Transverse colon (tissue), 4 donors: ENCODE measurements at places on chromosomes 2 and 18. TPM values are rescaled to one million over a fixed set of nuclear protein-coding genes. Genes with fewer than 3 reads are reported as not detected.

CNDP1 gene
- total RNA-seq = not detected

- no peak overlapping the region for H3K27ac ChIP-seq
- no peak overlapping the region for H3K4me3 ChIP-seq
- H3K27me3 ChIP-seq = no peaks in the 10 kb centered on the region
- H3K4me1 ChIP-seq = no peaks in the 10 kb centered on the region
- no peaks in the 10 kb centered on the region for H3K36me3 ChIP-seq
These were observed 2176.3 kb upstream of the CELF4 start for GRCh38 chr18:39741755-39742466.

DNA sequence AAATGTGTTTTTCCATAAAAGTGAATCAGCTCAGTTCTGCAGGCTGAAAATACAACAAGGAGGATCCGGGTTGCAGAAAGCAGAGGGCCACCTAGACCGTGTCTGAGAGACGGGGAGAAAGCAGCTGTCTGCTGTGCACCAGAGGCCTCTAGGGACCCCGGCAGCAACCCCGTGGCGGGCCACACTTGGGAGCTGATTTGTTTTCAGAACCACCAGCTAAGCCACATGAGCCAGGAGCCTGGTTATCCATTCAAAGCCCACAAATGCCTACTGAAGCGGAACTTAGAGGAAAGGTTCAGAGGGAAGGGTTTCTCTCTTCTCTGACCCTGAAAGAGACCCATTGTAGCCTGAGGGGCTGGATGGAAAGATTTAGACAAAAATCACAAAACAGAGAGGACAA, 28.4 kb upstream of the ID2 start:
- no peaks in the 10 kb centered on the region for H3K27me3 ChIP-seq
- no peaks in the 10 kb centered on the region for H3K4me1 ChIP-seq
- H3K27ac ChIP-seq = no peak overlapping the region
- no peaks in the 10 kb centered on the region for H3K36me3 ChIP-seq

DNA sequence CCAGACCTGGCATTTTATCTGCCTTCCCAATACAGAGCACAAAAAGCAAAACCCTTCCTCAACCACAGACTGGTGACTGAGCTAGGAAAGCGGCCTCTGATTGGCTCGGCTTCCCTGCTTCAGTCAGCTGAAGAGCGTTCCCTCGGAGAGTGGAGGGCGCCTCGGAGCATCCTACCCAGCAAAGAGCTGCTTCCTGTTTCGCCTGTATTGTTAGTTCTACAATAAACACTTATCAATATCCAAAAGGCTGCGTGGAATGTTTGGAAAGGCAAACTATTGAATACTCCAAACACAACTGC, 125.0 kb downstream of the CACNB4 start:
- H3K36me3 ChIP-seq = no peaks in the 10 kb centered on the region
- no peaks in the 10 kb centered on the region for H3K27me3 ChIP-seq
- DNase-seq = no peak
- H3K4me3 ChIP-seq = no peak overlapping the region
- H3K27ac ChIP-seq = no peak overlapping the region

- no peak overlapping the region for H3K27ac ChIP-seq
- no peaks in the 10 kb centered on the region for H3K27me3 ChIP-seq
- H3K36me3 ChIP-seq = no peaks in the 10 kb centered on the region
These were observed 135.4 kb downstream of the SETBP1 start for GRCh38 chr18:44816050-44816449.

TMEM17 gene
- 1.4 TPM for total RNA-seq

C18orf63 gene
- total RNA-seq = not detected

DNA sequence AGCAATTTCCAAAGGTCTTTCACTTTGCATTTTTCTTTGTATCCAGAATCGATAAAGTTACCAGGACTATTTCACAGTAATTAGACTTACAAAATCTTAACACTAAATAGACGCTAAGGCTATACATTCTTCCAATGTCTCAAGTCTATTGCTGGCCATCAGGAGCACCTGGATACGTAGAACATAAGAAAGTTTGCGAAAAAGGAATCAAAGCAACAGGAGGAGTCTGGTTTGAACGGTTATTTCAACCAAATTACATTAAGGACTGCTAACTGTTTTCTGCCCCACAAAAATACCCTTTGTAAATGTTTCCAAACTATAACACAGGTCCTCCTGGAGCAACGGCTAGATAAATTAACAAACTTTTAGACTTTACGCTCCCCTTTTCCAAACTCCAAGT, 1.4 kb upstream of the HNRNPA3 start:
- peak overlapping the region; percentile 97 for H3K27ac ChIP-seq
- peaks cover 11% of the 10 kb centered on the region for H3K36me3 ChIP-seq
- no peaks in the 10 kb centered on the region for H3K27me3 ChIP-seq
- peaks cover 26% of the 10 kb centered on the region for H3K4me1 ChIP-seq

ADRA2B gene
- total RNA-seq = not detected

DNA sequence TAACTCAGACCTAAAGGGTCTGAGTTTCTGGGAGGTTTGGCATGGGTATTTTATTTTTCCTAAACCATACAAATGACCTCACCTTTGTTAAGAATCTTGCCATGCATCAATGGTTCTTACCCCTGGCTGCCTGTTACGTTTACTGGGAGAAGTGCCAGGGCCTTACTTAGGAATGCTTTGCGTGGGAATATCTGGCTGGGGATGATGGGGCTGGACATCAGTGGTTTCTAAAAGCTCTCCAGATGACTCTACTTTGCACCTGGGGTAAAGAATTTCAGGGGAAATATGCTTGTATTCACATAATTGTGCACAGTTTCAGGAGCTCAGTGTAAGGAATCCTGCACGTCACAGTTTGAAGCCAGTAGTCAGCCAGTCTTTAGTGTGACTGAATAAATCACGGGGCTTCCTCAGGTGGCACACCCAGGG, 18.2 kb upstream of the DAW1 start:
- no peak overlapping the region for H3K27ac ChIP-seq
- H3K4me3 ChIP-seq = no peak overlapping the region
- DNase-seq = no peak
- H3K36me3 ChIP-seq = no peaks in the 10 kb centered on the region

DNA sequence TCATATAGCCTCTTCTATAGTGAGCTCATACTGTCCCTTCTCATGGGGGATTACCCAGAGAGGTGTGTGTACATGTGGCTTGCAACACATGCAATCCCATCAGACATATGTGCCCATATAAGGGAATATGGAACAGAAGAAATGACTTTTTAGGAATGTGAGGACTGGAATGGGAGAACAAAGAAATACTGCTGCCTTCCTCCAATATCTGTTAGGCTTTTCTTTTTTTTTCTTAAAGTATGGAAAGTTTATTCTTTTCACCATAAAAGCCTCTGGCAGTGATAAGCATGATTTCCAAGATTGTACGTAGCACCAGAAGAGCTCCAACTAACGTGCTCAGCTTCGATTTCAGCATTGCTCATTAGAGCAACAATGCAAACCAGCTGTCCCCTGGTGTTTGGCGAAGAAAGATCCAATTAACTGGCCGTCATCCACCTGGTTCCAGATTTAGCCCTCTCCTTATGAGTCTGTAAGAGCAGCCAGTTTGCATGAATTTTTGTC, 113.6 kb downstream of the ADCYAP1 start:
- no peak for DNase-seq
- no peaks in the 10 kb centered on the region for H3K27me3 ChIP-seq
- H3K4me1 ChIP-seq = no peaks in the 10 kb centered on the region

- no peaks in the 10 kb centered on the region for H3K4me1 ChIP-seq
- peaks cover 5% of the 10 kb centered on the region for H3K27me3 ChIP-seq
- H3K36me3 ChIP-seq = no peaks in the 10 kb centered on the region
- no peak for DNase-seq
- H3K4me3 ChIP-seq = no peak overlapping the region
These were observed 39.4 kb downstream of the DNER start for GRCh38 chr2:229674830-229675530.

M1AP gene
- total RNA-seq = not detected

- no peaks in the 10 kb centered on the region for H3K27me3 ChIP-seq
- H3K36me3 ChIP-seq = no peaks in the 10 kb centered on the region
- DNase-seq = no peak
- no peak overlapping the region for H3K4me3 ChIP-seq
These were observed 47.1 kb downstream of the IKZF2 start for GRCh38 chr2:213104092-213104902.

- no peaks in the 10 kb centered on the region for H3K4me1 ChIP-seq
- no peaks in the 10 kb centered on the region for H3K27me3 ChIP-seq
- no peak for DNase-seq
- H3K4me3 ChIP-seq = no peak overlapping the region
These were observed 661.8 kb upstream of the HS6ST1 start for GRCh38 chr2:128980475-128980874.

RAD51AP2 gene
- total RNA-seq = not detected

DNA sequence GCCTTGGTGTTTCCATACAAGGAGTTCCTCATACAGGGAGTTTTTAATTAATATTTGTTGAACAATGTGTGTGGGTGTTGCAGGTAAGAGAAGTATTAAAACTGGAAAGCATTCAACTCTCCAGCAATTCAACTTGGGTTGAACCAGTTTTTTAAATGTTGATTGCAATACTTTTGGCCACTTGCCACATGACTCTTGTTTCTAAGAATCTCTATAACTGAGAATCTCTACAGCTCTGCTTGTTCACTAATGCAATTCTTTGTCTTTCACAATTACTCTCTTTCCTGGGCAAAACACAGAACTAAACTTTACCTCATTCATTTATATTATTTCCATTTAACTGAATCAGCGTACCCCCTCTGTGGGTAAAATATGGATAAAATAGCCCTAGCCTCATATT, 429.4 kb downstream of the ARHGAP15 start:
- no peak overlapping the region for H3K27ac ChIP-seq
- no peaks in the 10 kb centered on the region for H3K4me1 ChIP-seq
- no peaks in the 10 kb centered on the region for H3K36me3 ChIP-seq
- no peak for DNase-seq

DNA sequence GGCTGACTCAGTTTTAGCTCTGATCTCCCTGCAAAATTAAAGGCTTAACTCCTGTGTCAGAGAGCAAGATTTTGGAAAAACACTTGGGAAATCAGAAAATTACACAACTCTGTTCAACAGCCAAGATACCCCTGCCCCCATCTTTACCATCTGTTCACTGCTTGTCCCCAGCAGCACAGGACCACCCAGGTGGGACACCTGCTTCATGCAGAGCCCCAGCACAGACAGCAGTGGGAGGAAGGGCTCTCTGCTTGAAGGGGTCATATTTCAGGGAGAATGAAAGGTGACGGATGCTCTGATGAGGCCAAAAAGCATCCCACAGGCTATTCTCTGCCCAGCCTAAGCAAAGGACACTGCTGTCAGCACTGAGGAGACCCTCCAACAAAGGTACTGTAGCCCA, 584.6 kb upstream of the KLHL29 start:
- H3K4me3 ChIP-seq = no peak overlapping the region
- no peak for DNase-seq
- no peaks in the 10 kb centered on the region for H3K27me3 ChIP-seq
- H3K4me1 ChIP-seq = no peaks in the 10 kb centered on the region
- no peak overlapping the region for H3K27ac ChIP-seq

DNA sequence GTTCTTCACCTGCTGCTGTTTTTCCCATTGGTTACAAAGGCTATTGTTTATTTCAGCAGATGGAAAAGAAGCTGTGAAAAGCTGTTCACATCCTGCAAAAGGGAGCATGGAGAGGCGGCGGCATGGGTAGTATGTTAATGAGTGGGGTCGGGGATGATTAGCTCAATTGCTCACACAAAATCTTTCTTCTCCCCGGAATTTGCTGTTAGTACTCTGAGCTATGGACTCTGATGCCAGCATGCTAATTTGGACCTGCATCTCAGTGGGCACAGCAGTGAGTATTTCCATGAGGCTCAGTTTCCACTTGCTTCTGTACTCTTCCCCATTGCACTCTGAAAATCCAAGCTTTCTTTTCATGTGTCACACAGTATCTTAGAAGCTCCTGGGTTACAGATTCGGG, 61.6 kb downstream of the DNER start:
- no peaks in the 10 kb centered on the region for H3K36me3 ChIP-seq
- no peaks in the 10 kb centered on the region for H3K27me3 ChIP-seq
- no peak overlapping the region for H3K4me3 ChIP-seq
- no peaks in the 10 kb centered on the region for H3K4me1 ChIP-seq
- H3K27ac ChIP-seq = no peak overlapping the region
- no peak for DNase-seq

- no peaks in the 10 kb centered on the region for H3K36me3 ChIP-seq
- no peak for DNase-seq
- peaks cover under 1% of the 10 kb centered on the region for H3K4me1 ChIP-seq
- H3K27me3 ChIP-seq = peaks cover 8% of the 10 kb centered on the region
- no peak overlapping the region for H3K4me3 ChIP-seq
These were observed 68.2 kb downstream of the ZCCHC2 start for GRCh38 chr18:62590799-62591590.

DNA sequence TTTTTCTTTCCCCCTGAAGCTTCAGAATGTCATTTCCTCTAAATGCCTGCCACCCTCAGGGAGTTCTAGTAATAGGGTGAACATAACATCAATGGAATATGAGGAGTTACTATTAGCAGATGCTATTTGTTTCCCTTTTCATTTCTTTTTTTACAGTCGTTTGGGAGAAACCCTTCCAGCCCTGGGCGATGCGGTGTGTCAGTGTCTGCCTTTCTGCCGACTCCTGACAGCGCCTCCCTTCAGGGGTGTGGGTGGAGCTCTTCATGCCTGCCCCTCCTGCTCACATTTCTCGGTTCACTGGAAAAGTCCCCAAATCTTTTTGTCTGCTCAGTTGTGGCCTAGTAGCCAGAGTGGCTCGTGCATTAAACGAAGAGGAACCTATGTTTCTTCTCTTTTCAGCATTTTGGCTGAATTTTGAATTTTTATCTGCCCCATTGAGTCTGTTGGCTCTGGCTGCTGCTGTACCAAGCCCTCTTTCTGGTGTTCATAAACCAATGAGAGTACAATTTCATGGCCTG, 72.3 kb downstream of the FMNL2 start:
- no peaks in the 10 kb centered on the region for H3K27me3 ChIP-seq
- DNase-seq = peak; percentile 38
- H3K36me3 ChIP-seq = no peaks in the 10 kb centered on the region
- H3K27ac ChIP-seq = peak overlapping the region; percentile 18
- H3K4me1 ChIP-seq = peaks cover 17% of the 10 kb centered on the region
- H3K4me3 ChIP-seq = peak overlapping the region; percentile 27

DNA sequence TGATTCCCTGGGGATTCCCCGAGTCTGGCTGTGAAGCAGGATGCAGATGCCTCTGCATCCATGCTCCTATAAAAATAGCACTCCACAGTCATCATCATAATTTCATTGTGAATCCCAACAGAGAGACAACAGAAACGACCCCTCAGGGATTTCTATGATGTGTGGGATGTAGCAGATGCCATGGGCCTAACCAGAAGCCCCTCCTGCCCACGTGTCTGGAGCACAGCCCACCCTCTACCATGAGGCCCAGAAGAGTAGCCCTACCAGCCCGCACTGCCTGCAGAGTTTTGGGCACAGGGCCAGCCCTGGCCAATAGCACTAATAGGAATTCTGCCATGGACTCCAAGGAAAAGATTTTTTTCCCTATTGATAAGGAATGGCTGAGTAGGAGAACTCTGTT, 66.6 kb downstream of the GYPC start:
- no peak overlapping the region for H3K4me3 ChIP-seq
- DNase-seq = no peak
- H3K36me3 ChIP-seq = no peaks in the 10 kb centered on the region
- H3K27ac ChIP-seq = no peak overlapping the region

- no peaks in the 10 kb centered on the region for H3K36me3 ChIP-seq
- no peaks in the 10 kb centered on the region for H3K4me1 ChIP-seq
- no peak for DNase-seq
- no peak overlapping the region for H3K4me3 ChIP-seq
- no peak overlapping the region for H3K27ac ChIP-seq
These were observed 194.9 kb upstream of the TNP1 start for GRCh38 chr2:217054791-217055190.
